ENCODE measurements at places on chromosomes 1 and 21.

DNA sequence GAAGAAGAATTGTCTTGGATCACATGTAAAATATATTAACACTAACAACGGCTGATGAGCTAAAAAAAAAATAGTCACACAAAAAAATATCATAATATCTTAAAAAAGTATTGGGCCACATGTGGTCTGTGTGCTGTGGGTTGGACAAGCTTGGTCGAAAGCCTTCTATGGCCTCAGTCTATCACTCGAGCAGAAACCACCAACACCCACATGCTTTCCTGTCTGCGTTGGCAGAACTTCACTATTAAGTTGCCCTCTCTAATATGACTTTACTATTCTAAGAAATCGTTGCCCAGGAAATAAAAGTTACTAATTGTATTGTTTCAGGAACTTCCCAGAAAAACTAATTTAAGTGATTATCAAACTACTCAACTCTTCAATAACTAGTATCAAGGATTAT, 28.2 kb upstream of the ETS2 start:
- no peak for DNase-seq

- no peak for DNase-seq
Observed at GRCh38 chr1:145690587-145691558, 16.3 kb downstream of the PDZK1 start.

DNA sequence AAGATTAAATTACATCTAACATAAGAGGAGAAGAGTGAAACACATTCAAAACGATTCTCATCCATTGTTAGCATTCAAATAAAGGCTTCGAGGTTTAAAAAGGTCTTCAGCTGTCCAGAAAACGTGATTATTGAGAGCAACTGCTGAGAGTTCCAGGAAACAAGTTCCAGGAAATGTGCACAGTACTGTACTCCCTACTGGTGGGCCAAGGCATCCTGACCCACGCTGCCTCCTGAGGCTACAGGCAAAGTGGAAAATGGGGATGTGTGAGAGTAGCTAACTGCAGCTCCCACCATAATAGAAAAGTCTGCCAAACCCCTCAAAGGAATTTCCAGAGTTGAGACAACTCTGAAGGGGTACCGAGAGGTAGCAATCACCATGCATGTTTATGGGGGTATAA, 2.0 kb downstream of the VAV3 start:
- no peak for DNase-seq

- DNase-seq, result no peak
Observed at GRCh38 chr1:24551960-24552571, 3.8 kb upstream of the NCMAP start.

DNA sequence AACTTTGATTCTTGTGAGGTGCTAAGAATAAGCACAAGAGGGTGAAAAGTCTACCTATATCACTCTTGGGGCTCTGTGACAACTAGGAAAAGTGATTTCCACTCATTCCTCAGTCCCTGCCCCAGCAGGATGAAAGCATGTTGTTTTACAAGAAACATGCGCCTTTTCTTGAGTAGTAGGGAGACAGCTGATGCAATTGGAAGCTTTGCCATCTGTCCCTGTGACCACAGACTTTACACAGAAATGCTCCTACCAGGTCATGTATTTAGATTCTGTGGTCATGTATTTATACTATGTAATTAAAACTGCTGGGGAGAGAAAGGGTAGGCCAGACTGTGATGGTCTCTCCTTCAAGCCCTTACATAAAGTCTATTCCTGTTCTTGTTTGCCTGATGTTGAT, 445.5 kb downstream of the PTPRC start:
- no peak for DNase-seq

DNA sequence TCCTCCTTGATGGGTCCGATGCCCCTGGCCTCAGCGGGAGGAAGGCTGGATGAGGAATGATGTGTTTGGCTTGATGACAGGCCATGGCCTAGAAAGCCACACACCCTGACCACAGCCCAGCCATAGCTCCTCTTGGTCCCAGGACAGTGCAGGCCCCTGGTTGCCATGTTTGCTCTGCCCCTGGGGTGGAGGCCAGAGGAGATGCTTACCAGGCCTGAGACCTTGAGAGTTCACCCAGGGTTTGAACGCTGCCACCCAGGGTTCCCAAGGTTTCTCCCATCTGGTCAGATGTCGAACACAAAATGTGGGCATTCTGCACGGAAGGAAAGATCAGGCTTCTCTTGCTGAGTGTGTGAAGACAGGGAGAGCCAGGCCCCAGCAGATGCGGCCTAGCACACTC, 2.6 kb downstream of the C1orf226 start:
- no peak for DNase-seq
